ENCODE measurements at places on chromosomes 6 and 20.
A peak's percentile ranks its signal among the peaks of the same experiment; 100 is the strongest.

DNA sequence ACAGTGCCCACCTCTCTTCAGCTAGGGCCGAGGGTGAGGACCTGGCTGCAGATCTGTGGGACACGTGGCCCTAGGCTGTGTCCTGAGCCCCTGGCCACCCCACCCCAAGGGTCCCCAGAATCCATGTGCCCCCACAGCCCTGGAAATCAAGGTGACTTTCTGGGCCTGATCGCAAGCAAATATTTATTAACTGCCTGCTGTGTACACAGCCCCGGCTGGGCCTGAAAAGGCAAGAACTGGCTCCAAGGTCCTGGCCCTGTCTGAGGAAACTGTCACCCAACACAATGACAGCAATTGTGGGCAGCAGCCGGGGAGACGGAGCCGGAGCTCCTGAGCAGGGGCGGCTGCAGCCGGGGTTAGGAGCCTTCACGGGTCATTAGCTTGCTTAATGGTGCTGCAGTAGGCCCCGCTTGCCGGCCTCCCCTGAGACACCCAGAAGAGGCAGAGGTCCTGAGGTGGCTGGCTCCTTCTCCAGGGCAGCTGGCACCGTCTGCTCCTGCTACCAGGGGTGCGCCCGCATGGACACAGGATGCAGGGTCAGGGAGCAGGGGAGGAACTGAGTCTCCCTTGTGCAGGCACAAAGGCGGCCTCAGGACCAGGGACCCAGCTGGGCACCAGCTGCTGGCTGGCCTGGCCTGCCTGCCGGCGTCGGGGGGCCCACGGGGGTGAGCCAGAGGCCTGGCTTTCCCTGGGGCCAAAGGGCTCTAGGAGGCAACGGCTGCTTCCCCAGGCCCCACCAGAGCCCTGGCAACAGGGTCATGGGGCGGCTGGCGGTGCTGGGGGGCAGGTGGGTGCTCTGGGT lies 24.1 kb downstream of the NPEPL1 start:
- DNase-seq, result peak; percentile 13

GRCh38 chr6:167485186-167485978 lies 160.5 kb downstream of the TTLL2 start:
- DNase-seq, result no peak

DNA sequence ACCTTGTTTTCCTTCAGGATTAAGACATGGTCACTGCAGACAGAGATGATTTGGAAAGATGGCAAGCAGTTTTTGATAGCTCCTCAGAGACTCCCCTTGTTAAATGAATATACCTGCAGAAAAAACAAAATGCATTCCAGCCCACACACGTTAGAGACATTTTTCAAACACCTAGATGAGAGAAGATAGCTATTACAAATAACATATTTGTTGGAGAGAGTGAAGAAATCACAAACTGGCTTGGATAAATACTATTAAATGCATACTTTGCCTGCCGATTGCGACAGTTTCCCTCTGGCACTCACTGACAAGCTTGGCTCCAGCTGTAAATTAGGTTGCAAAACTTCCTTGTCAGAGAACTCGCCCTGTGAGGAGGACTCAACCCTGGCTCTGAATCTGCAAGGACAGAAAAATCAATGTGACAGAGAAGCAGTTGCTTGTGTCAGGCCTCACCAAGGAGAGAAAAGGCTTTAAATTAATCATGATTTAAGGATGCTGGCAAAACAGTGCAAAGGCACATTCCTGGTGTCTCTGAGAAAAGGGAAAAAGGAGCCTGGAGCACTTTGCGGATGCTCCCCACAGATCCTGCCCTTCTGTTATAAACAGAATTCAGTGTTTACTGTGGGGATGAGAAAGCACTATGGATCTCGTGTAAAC lies 423.7 kb upstream of the MARCKS start:
- DNase-seq, result no peak

GRCh38 chr6:150070236-150070818 lies 1.4 kb upstream of the ULBP3 start:
- DNase-seq, result no peak

GRCh38 chr20:37987602-37988290 lies 45.5 kb downstream of the TTI1 start:
- DNase-seq, result no peak

DNA sequence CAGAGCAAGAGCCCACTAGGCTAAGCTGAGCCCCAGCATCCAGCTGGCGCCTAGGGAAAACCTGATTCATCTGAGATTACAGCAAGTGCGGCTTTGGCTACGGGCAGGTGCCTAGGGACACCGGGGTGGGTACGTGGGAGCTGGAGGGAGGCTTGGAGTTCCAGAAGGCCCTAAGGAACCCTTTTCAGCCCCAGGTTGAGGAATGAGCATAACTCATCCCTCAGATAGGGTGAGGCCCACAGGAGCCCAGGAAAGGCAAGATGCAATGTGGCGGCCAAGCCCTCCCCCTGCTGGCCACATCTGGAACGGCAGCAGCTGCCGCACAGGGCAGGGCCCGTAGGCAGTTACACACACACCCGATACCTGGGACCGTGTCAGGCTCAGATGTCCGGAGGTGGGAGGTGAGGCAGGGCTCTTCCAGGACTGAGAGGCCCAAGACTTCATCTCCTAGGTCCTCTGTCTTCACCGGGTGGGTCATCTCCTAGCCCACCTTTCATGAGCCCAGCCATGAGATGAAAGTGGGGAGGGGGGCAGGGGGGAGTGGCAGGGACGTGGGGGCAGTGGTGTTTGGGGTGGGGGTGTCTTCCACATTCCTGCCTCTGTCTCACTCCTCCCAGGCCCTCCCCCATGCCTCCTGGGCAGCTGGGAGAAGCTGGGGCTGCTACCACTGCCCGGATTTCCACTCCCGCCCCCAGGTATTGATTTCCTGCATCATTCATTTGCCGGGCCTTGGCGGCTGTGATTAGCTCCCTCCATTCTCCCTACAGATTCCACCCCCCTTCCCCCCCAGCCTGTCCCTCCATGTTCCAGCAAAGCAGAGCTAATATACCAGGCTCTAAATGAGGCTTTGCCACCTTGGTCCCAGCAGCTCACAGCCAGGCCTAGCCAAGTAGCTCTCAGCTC lies 5.5 kb downstream of the MDGA1 start:
- peak; percentile 92 for DNase-seq

DNA sequence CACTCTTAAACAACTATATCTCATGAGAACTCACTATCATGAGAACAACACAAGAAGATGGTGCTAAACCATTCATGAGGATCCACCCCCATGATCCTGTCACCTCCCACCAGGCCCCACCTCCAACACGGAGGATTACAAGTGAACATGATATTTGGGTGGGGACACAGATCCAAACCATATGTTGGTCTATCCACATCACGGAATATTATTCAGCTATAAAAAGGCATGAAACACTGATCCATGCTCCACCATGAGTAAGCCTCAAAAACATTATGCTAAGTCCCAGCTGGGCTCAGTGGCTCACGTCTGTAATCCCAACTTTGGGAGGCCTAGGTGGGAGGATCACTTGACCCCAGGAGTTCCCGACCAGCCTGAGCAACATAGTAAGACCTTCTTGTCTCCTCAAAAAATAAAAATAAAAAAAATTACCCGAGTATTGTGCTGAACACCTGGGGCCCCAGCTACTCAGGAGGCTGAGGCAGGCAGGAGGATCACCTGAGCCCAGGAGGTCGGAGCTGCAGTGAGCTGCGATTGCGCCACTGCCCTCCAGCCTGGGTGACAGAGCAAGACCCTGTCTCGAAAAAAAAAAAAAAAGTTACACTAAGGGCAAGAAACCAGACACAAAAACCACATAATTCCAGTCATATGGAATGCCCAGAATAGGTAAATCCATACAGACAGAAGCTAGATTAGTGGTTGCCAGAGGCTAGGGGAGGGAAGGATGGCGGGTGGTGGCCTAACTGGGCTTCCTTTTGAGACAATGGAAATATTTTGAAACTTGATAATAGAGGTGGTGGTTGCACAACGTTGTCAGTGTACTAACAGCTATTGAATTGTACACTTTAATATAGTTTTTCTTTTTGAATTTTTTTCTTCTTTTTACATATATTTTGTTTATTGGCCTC lies 43.1 kb downstream of the ZNF217 start:
- DNase-seq, result no peak

DNA sequence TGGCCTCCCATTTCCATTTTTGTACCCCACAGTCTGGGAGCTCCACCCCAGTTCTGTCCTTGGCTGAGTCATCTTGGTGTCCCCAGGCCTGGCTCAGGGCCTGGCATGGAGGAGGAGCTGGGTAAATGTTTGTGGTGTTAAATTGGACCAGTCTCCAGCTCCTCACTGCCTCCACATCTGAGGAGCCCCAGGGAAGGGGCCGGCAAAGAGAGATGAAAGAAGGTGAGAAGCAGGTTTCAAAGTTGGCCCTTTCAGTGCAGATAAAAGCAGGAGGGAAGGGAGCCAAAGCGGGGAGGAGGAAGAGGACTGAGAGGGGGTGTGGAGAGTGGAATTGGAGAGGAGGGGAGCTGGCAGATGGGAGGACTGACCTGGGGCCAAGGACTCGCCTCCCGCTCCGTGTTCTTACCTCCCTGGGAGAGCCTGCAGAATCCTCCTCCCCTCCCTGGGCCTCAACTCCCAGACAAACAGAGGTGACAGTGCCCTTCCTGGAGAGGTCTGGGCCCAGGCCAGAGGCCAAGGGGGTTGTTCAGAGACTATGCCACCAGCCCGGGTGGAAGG lies 89.0 kb downstream of the CD40 start:
- no peak for DNase-seq

DNA sequence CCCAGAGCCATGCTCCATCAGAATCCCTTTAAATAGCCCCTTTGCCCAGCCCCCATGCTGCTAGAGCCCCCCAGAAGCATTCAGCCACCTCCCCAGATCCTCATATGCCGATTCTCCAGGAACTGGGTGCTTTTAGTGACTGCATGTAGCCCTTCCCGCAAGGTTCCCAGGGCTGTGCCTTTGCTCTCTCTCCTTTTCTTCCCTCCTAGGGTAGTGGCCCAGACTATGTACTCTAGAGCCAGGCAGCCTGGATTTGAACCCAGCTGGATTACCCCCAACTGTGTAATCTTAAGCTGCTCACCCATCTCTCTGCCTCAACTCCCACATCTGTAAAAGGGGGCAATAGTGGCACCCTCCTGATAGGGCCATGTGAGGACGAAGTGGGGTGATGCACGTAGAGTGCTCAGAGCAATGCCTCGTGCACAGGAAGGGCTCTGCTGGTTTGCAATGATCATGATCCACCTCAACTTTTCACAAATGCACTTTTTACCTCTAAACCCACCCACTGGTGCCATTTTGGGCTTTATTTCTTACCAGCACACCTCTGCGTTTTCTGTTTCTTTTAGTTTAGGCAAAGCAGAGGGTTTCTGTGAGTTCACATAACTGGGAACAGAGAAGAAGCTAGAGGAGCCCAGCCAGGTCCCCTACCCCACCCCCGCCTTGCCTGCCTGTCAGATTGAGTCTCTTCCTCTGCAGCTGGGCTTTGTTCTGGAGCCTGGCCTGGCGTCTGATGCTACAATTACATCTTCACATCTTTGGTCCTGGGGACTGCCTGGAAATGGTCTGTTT lies 396.5 kb downstream of the RNGTT start:
- no peak for DNase-seq

DNA sequence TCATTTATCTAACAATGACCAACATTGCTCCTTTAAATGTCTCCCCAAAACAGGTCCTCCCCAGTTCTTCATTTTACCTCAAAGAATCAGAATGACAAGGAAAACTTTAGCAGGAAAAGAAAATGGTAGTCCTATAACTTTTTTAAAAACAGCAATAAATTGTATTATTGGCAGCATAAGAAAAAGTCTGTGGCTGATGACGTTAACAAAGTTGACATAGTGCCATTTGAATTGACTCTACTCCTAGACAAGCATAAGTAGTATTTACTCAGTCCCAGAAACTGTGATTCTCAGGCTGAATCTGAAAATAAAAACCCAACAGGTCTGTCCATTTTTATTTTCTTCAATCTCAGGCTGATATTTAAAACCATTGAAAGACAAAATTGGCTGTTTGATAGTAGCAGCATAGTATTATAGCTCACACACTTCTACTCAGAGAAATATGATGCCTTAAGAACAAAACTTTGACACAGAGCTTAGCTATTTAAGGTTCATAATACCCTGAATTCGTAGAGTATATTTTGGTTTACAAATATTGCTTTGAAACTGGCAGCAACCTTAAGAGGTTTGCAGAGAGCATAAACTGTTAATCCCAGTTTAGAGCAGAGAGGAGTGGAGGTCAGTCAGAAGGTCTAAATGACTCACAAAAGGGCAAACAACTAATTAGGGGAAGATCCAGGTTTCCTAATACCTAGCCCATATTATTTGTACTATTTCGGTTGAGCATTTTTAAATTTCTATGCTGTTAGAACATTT lies 35.0 kb upstream of the TENT5A start:
- no peak for DNase-seq

DNA sequence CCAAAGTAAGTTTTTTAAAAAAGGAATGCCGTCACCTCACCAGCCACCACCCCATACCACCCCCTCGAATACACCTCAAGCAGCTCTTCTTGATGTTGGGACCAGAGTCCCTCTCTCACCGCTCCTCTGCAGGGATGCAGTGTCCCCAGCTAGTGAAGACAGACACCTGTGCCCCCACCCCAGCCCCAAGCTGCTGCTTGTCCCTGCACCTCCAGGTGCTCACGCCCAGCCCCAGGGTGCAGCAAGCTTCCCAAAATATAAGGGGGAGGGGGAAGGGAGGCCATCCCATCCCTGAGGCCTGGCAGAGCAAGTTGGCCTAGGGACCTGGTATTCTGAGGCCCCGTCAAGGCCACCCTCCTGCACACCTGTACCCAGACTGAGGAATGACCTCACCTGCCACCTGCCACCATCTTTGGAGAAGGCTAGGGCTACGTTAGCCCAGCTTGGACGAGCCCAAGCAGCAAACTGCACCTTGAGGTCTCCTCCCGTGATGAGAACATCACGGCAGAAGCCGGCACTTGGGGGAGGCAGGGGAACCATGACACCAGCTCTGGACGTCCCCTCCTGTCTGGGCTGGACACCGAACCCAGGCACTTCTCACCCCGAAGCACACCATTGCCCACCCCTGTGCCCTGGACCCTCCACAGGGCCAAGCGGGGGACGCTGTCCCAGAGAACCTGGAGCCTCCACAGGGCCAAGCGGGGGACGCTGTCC lies 25.9 kb downstream of the YTHDF1 start:
- no peak for DNase-seq

DNA sequence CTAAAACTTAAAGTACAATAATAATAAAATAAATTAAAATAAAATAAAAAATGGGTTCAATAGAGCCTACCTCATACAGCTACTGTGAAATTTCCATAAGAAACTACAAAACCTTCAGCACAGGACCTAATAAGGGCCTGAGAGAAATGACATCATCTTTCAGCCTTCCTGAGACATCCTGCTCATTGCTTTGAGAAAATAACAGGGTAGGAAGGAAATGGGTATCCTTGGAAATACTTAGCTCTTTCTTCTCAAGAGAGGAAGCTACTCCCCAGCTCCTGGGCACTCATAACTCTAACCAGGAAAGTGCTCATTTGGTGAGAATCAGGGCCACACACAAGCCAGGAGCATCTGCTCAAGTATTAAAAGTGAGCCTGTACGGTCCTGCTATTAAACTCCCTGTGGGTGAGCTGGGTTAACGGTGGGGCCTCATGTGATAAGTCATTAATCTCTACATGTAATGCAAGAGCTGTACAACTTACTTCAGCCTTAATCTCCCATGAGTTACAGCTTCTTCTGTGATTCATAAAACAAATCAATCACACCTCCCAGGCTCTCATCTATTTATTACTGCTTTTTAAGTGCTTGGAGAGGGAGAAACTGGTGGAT lies 141.4 kb downstream of the MAFB start:
- no peak for DNase-seq

Measured in HuH-7.5 (cell line).